ENCODE measurements at places on chromosomes 2 and 18.

DNA sequence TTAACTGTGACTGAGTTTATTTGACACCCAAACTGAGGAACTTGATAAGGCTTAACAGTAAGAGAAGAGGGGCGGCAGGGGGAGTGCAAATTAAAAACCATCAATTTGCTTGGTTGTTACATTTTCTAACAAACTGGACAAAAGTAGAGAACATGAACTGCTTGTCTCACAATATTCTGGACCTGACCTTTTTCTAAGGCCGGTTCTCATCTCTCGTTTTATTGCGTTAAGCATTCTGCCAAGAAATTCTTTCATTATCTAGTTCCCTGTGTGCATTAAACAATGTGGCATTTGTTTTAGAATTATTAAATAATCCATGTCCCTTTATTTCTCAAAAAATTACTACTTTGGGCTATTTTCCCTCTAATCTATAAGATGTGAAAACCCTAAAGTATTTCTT is 565.2 kb upstream of the PKDCC start:
- no peak for DNase-seq

- DNase-seq: peak; percentile 33
These were observed 1304.3 kb upstream of the DDX18 start for GRCh38 chr2:116510117-116510671.

GRCh38 chr2:119197529-119198239 is 25.9 kb upstream of the STEAP3 start:
- no peak for DNase-seq

DNA sequence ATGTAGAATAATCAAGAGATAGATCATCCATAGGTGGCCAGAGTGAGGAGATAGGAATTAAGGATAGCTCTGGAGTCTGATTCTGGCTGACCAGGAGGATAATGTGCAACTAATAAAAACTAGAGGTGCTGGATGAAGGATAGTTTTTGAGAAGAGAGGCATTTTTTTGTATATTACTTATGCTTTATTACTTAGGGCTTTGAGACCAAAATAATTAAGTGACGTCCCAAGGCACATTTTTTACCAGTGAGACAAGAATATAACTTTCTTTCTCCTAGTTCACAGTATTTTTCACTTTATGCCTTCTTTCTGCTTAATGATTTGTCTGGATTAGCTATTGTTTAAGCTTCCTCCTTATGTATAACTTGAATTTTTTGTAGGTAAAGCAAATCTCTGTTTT is 756.6 kb downstream of the TSN start:
- DNase-seq: no peak

DNA sequence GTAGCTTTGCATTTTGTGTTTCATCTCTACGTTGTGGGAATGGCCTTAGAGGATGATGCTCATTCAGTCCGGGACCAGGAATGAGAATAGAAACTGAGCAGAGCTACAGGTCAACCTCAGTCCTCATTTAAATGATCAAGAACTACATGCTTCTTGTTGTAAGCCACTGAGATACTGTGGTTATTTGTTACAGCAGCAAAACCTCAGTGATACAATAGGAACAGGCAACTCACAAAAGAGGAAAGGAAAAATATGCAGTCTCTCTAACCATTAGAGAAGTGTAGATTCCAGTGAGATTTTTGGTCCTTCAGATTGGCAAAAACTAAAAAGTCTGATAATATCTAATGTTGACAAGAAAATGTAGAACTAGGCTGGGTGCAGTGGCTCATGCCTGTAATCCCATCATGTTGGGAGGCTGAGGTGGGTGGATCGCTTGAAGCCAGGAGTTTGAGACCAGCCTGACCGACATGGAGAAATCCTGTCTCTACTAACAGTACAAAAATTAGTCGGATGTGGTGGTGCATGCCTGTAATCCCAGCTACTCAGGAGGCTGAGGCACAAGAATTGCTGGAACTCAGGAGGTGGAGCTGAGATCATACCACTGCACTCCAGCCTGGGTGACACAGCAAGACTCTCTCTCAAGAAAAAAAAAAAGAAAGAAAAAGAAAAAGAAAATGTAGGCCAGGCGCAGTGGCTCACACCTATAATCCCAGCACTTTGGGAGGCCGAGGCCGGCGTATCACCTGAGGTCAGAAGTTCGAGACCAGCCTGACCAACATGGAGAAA is 13.3 kb downstream of the CHCHD5 start:
- no peak for DNase-seq

GRCh38 chr2:238942726-238943300 is 94.9 kb downstream of the TWIST2 start:
- no peak for DNase-seq

DNA sequence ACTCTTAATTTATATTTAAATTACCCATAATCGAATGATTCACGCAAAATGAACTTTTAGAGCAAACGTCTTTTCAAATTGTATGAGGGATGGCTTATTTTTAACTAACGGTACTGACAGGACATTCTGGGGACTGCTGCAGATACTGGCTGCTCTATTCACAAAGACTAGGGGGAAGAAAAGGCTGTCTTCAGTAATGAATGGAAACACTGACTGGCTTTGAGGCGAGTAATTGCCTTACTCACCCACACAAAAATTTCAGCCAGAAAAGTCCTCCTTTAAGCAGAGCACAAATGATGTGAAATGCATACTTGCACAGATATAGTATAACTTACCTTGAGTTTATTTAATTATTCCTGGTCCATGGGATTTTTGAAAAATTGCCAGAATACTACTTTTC is 852.6 kb downstream of the DPP10 start:
- DNase-seq: no peak

DNA sequence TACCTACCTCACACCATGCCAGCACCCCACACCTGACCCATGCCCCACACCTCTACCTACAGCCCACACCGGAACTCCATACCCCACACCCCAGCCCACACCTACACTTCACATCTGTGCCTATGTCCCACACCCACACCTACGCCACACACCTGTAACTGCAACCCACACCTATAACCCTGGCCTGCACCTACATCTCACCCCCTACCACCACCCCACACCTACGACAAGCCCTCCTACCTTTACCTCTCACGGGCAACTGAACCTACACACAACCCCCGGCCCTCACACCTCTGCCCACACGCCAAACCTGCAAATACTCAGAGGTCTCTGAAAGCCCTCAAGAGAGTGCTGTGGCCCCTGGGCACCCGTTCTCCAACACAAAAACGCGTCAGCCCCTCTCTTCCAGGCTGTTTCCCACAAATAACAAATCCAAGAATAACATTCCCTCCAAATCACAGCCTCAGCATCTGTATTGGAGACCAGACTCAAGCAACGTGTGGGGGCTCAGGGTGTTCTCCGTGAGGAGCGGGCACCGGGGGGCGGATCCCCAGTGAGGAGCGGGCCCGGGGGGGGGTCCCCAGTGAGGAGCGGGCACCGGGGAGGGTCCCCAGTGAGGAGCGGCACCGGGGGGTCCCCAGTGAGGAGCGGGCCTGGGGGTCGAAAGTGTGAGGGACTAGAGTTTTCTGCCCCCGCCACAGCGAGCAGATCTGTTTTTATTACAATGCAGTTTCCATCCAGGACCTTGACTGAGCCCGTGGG is 33.4 kb downstream of the SLC66A2 start:
- no peak for DNase-seq

DNA sequence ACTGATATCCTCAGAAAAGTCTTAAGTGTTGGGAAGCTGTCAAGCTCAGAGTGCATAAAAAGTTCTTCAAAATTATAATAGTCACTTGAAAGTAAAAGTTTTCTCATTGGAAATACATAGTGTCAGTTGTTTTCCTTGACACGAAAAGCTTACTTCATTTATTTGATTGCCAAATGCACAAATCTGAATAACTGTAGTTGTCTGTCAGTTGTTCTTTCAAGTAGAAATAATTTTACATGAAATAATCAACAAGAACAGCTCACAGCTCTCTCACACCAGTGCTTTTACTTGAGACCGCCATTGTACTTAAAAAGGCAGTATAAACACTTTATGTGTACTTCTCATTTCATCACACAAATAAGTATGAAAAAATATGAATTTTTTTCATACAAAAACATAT is 163.3 kb upstream of the NXPH2 start:
- DNase-seq: no peak

DNA sequence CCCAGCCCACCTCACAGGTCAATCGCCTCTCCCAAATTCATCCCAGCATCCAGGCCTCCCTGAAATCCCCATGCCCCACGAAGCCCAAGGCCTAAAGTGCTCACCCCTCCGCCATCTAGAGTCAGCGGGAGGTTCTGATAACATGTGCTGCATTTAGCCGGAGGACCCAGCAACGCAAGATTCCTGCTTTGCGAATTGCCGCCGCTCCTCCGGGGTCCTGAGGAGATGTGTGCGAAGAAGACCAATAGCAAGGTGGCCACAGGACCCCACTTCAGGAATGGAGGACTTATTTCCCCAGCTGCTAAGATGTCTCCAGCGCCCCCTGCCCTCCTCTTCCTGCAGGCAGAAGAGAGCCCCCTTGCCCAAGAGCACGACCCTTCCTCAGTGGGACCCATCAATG is 120.8 kb upstream of the GLI2 start:
- DNase-seq: no peak

DNA sequence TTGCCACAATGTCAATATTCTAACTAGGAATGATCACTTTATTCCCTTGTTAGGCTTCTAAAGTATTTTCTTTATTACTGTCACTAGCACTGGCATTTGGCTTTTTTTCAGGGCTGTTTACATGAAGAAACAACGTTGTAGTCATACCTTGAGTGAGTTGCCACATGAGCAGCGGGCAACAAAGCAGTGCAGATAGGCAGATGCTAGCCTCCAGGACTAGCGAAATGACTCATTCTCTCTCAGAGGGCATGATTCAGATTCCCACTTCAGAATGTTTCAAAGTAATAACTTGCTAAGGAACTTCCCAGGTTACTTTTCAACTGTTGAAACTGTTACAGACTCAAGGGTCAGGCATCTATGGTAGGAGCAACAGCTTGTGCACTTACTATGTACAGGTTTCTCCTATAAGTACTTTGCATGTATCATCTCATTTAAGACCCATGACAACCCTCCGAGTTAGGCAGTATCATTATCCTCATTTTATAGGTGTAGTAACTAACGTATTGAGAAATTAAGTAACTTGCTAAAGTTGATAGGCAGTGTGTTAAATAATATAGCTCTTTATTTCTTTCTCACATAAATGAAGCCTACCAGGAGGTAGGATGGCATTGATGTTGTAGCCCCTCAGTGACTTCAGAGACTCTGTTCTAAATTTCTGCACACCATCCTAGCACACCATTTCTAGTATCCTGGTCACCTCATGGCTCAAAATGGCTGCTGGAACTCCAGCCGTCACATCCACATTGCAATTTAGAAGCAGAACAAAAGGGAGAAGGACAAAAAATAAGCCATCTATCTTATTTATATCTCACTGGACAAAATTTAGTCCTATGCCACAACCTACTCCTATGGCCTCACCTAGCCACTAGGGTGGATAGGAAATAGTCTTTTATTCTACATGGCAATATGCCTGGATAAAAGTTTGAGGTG is 83.3 kb downstream of the ICOS start:
- peak; percentile 37 for DNase-seq

- DNase-seq: no peak
These were observed 1.1 kb downstream of the KCNJ3 start for GRCh38 chr2:154699575-154699930.
